ENCODE measurements at places on chromosomes 16 and 17. TPM values are rescaled to one million over a fixed set of nuclear protein-coding genes. Genes with fewer than 3 reads are reported as not detected.

GRCh38 chr17:51372345-51373004 lies 112.1 kb downstream of the UTP18 start:
- H3K4me1 ChIP-seq = no peaks in the 10 kb centered on the region
- H3K27me3 ChIP-seq = no peaks in the 10 kb centered on the region
- H3K4me3 ChIP-seq = no peak overlapping the region
- DNase-seq = peak; percentile 57

DNA sequence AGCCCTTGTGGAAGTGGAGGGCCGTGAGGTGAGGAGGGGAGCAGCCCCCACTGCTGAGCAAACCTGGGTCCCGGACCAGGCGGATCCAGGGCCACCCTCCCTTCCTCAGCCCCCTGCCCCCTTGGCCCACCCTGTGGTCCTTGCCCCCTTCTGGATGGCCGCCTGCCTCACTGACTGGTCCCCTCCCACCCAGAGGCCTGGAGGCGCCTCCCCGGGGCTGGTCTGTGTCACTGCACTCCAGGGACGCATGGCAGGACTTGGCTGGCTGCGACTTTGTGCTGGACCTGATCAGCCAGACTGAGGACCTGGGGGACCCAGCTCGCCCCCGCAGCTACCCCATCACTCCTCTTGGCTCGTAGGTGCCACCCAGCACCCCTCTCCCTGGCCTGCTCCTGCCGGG lies 19.2 kb upstream of the SMIM5 start:
- no peaks in the 10 kb centered on the region for H3K36me3 ChIP-seq
- H3K4me3 ChIP-seq = no peak overlapping the region
- DNase-seq = no peak
- H3K27me3 ChIP-seq = no peaks in the 10 kb centered on the region

GRCh38 chr17:49775546-49776260 lies 11.8 kb upstream of the FAM117A start:
- H3K4me1 ChIP-seq = peaks cover 2% of the 10 kb centered on the region
- no peaks in the 10 kb centered on the region for H3K36me3 ChIP-seq
- no peaks in the 10 kb centered on the region for H3K27me3 ChIP-seq

GRCh38 chr16:68520649-68521086 lies 18.4 kb upstream of the ZFP90 start:
- no peak overlapping the region for H3K27ac ChIP-seq
- peak; percentile 93 for DNase-seq
- H3K4me1 ChIP-seq = no peaks in the 10 kb centered on the region
- H3K27me3 ChIP-seq = no peaks in the 10 kb centered on the region
- H3K4me3 ChIP-seq = no peak overlapping the region

DNA sequence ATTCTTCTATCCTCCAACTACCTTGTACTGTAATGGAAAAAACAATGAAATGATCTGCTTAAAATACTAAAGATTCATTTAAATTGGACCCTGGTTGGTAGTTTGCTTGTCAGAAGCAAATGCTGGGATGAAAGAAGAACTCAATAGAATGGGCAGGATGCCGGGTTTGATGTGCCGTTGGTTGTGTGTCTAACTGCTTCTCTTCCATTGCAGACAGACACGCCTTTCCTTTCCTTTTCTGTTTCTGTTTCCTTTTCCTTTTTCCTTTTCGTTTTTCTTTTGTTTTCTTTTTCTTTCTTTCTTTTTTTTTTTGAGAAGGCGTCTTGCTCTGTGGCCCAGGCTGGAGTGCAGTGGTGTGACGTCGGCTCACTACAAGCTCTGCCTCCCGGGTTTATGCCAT lies 64.6 kb downstream of the PLCG2 start:
- no peaks in the 10 kb centered on the region for H3K27me3 ChIP-seq
- no peaks in the 10 kb centered on the region for H3K4me1 ChIP-seq

DNA sequence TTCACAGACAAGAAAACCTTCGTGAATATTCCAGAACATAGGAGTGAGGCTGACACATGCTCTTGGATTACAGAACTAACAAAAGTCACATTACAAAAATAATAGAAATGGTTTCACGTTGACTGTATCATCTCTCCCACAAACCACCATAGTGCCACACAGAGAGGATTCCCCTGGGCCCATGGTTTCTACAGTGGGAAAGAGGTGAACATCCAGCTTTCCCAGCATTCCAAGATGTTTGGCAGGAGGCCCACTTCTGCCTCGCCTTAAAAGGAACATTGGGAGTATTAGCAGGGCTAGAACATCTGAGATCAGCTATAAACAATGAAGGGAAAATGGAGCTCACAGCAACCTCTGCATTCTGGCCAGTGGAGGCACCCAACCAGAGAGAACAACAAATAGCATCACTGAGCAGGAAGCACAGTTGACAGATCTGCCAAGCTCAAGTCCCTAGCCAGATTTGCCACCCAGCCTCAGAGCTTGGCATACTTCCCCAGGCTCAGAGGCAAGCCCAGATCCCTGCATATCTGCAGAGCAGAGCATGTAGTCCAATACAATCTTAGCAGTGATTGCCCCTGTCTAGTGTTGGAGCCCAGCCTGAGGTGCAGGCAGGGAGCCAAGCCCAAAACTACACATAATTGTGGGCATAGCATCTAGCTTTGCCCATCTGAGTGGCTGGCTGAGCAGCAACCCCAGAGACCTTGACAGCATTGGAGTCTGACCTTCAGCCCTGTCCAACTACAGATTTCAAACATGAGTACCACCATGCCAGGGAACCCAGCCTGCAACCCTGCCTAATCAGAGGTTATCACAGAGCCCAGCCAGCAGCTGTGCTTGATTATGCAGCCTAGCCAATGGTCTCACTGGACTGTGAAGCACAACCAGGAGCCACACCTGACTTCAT lies 260.4 kb downstream of the CEP112 start:
- no peak for DNase-seq
- H3K27ac ChIP-seq = peak overlapping the region; percentile 40
- no peaks in the 10 kb centered on the region for H3K36me3 ChIP-seq
- no peaks in the 10 kb centered on the region for H3K27me3 ChIP-seq
- no peaks in the 10 kb centered on the region for H3K4me1 ChIP-seq

GRCh38 chr16:89195521-89196171 lies 4.7 kb downstream of the SLC22A31 start:
- no peak overlapping the region for H3K4me3 ChIP-seq
- H3K27ac ChIP-seq = no peak overlapping the region
- no peaks in the 10 kb centered on the region for H3K27me3 ChIP-seq
- H3K36me3 ChIP-seq = no peaks in the 10 kb centered on the region
- no peaks in the 10 kb centered on the region for H3K4me1 ChIP-seq
- DNase-seq = peak; percentile 72

DNA sequence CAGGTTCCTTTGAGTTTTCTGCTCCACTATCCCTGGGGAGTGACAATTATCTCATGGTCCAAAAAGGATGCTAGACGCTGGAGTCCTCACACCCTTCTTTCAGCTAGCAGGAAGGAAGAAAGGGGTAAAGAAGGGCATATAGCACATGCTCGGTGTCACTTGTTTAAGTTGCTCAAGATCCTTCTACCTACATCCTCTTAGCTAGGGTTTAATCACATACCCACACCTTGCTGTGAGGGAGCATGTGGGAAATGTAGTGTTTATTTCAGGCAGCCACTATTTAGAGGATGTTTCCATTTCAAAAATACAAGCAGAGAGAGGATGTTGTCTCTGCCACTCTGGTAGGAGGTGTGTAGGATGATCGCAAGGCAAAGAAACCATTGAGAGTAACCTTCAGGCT lies 4.5 kb downstream of the PRKCB start:
- DNase-seq = no peak
- no peak overlapping the region for H3K4me3 ChIP-seq
- H3K27me3 ChIP-seq = no peaks in the 10 kb centered on the region

The MT3 gene
- not detected for total RNA-seq

The LRRC37A2 gene
- total RNA-seq = 11.1 TPM

The SLC46A1 gene
- 6.4 TPM for total RNA-seq

The CA5A gene
- not detected for total RNA-seq

The C16orf54 gene
- 2.6 TPM for total RNA-seq

The SEPTIN12 gene
- total RNA-seq = not detected

Measured in aorta (tissue), 5 donors.